ENCODE measurements at places on chromosomes 3 and 15.

- no peak for DNase-seq
Measured at GRCh38 chr3:55459838-55460237, 27.3 kb downstream of the WNT5A start.

DNA sequence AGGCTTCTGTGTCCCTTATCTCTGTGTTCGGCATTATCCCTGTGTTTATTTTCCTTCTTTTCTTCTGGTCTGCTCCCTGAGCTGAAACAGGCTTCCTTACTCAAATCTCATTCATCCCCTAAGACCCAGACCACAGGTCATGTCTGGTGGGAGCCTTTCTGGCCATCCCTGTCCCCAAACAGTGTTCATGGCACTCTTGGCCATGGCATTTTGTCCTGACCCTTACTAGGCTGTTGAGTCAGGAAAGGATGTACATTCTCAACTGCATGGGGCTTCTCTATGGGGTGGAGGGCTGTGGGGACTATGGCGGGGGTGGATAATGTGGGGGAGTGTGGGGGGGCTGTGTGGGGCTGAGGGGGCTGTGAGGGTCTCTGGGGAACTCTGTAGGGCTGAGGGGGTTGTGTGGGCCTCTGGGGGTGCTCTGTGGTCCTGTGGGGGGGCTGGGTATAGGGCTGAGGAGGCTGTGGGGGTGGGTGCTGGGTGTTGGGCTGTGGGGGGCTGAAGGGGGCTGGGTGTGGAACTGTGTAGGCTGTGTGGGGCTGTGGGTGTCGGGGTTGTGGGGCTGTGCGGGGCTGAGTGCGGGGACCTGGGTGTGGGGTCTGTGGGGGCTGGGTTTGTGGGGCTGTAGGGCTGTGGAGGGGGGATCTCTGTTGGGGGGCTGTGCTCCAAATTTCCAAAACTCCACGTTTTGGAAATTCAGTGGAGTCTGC lies 64.3 kb downstream of the KLF13 start:
- DNase-seq, result no peak

DNA sequence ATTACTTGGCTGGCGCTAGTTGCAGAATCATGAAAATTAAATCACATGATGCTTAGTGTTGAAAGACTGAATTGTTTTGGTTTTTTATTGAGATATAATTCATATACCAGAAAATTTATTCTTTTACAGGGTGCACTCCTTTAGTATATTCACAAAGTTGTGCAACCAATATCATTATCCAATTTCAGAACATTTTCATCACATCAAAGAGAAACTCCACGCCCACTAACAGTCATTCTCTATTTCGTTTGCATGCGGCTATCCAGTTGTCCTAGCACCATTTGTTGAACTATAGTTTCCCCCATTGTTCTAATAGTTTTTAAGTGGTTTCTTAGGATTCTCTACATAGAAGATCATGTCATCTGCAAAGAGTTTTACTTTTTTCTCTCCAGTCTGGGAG lies 3.7 kb downstream of the EHD4 start:
- DNase-seq, result no peak

DNA sequence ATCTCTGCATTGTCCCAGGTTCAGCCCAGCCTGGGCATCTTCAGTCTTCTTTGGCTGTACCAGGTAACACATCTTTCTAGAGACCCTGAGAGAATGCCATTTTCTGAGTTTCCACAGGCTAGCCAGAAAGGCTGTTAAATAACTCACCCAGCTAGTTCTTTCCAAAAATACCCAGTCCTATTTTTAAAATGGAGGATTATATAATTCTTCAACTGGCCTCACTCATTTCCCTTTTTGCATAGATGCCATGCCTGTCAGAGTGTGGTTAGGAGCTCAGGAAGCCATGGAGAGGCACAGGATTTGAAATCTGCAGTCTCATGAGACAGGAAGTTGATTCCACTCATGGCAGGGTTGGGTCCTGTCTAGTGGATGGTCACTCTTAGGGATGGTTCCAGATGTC lies 39.8 kb downstream of the CEMIP start:
- DNase-seq, result no peak

DNA sequence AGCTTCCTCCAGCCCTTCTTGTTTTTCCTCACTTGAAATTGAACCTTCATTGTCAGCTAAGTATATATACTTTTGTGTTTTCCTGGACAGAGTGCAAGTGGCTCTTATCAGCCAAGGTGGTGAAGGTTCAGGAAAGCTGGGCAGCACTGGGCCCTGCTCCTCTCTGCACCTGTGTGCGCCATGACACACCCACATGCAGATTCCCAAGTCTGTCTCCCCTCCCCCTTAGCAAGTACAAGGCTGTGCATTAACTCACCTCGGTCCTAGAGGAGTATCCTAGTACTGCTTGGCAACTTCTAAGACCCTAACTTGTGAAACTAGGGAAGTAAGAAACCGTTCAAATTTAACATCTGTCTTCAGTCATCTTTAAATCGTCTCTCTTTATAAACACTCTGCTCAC lies 85.8 kb downstream of the SLC49A4 start:
- DNase-seq, result no peak
